ENCODE measurements at places on chromosomes 4 and X.

DNA sequence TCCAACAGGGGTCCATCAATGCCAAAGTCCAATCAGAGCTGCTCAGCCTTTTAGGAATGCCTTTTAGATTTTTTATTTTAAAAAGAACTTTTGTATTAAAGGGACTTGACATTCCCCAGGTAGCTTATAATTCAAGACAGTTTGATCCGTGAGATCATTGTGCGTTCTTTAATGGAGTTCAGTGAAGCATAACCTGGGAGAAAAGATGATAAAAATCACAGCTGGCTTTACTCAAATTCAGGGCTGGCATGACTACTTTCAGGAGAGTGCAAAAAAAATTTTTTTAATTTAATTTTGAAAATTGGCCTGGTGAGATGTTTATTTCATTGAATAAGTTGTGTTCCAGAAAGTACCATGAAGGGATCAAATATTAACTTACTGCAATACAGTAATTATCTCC is 118.2 kb downstream of the VCX2 start:
- DNase-seq = no peak

DNA sequence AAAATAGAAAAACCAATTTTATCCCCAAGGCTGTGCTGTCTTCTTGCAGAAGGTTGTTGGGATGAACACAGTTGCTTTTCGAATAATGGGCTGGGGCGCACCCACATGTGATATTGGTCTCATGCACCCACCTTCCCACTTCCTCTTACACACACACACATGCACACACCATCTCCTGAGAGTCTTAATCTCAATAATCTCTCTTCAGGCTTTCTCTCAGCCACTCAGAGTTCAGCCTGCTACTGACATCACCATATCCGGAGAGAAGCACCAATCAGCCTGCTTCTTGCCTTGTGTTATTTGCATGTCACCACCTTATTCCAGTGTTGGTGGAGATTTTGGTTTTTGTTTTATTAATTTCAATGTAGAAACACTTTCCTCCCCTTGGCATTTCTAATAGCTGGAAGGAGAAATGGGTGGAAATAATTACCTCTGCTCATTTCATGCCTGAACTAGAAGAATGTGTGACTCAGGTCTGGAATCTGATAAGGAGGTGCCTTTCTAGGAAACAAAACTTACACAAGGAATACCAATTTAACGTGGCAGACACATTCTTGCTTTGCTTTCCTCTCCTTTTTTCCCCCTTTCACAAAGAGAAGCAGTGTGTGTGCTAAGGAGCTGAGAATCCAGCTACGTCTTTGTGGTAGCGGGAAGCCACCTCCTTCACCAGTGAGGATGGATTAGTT is 400.2 kb downstream of the MID1IP1 start:
- no peak for DNase-seq

- DNase-seq = no peak
These were observed 114.2 kb downstream of the FGF16 start for GRCh38 chrX:77561372-77561771.

DNA sequence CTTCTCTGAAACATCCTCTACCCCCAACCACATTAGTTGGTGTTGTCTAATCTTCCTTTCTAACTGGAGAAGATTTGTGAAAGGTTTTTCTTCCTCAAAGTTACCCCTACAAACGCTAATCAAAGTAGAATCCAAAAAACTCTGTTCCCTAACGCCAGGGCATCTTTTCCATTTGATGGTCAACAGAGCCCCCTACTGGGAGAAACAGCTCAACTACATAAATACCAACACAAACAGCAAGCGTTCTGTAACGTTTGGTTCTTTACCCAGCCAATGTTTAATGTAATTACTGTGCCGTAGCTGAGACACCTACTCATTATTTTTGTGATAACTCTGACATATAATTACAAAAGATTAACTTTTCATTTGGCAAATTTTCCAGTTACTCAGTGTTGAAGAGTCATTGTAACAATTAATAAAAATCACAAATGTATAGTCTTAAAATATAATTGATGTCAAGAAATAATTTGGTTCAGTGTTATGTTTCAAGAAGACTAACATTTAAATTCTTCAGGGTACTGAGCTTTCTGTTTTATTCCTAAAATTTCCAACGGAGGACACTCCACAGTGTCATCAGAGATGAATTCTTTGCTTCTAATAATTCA is 94.9 kb upstream of the TBC1D9 start:
- DNase-seq = no peak

DNA sequence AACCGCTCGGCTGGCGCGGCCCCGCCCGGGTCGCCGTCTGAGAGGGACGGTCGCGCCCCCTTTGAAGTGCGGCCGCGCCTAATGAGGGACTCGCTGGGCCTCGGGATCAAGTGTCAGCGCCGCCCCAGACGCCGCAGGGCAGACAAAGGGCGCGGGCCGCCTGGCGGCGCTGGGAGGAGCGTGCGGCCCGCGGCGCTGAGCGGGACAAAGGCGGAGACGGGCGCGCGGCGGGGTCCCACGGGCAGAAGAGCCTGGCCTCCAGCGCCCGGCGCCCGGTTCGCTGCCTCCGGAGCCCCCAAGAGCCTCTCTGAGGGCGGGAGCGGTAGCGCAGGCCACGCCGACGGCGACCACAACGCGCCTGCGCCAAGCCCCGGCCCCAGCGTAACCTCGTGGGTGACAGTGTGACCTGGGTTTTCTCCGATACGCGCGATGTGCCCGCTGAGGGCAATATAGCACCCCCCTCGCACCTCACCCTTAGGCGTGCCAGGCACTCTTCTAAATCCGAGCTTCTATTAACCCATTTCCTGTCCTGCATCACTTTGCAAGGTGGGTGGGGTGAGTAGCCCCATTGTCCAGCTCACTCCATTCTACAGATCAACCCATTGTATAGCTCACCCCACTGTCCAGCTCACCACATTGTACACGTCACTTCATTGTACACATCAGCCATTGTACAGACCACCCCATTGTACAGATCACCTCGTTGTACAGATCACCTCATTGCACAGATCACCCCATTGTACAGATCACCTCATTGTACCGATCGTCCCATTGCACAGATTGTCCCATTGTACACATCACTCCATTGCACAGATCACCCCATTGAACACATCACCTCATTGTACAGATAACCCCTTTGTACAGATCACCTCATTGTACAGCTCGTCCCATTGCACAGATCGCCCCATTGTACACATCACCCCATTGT is 33.7 kb upstream of the STX18 start:
- peak; percentile 21 for DNase-seq

DNA sequence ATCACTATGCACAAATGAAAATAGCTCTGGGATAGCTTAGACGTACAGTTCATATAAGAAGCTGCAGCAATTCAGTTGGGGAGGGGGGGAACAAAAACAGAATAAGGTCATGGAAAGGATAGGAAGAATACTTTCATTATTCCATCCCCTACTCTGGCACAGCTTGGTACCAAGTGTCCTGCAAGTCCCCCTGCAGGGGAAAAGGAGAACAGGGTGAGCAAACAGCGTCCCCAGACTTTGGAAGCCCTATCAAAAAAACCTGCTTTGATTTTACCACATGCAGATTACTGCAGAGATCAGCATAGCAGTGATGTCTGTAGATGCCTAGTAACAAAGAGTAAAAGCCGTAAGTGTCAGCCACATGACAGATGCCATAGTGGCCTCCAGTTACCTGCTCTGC is 209.4 kb upstream of the NEIL3 start:
- DNase-seq = no peak

GRCh38 chr4:123673971-123674370 is 277.4 kb downstream of the SPRY1 start:
- DNase-seq = no peak

- DNase-seq = no peak
These were observed 161.0 kb upstream of the S100G start for GRCh38 chrX:16488959-16489358.

GRCh38 chrX:154409222-154409871 is at the start of gene DNASE1L1:
DNASE1L1 (minus strand) TSS chrX:154409254; CDS start chrX:154405568, 3,686 bp downstream.
- no peak for DNase-seq

DNA sequence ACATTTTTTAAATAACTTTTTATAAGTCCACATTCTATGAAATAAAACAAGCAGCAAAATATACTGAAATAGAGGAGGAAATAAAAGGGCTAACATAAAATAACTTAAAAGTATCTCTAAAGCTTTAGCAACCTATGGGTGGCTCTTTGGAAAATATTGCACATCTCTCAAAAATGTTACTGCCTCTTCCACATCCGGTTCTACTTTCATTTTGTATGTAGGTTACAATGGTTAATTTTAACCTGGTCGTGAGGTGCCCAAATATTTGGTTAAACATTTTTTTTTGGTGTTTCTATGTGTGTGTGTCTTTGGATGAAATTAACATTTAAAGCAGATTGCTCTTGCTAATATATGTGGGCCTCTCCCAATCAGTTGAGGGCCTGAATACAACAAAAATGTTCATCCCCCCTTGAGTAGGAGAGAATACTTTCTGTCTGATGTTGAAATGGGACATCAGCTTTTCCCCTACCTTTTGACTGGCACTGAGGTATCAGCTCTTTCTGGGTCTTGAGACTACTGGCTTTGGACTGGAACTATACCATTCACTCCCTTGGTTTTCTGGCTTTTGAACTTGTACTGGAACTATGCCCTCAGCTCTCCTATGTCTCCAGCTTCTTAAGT is 353.0 kb downstream of the ADAM29 start:
- no peak for DNase-seq

DNA sequence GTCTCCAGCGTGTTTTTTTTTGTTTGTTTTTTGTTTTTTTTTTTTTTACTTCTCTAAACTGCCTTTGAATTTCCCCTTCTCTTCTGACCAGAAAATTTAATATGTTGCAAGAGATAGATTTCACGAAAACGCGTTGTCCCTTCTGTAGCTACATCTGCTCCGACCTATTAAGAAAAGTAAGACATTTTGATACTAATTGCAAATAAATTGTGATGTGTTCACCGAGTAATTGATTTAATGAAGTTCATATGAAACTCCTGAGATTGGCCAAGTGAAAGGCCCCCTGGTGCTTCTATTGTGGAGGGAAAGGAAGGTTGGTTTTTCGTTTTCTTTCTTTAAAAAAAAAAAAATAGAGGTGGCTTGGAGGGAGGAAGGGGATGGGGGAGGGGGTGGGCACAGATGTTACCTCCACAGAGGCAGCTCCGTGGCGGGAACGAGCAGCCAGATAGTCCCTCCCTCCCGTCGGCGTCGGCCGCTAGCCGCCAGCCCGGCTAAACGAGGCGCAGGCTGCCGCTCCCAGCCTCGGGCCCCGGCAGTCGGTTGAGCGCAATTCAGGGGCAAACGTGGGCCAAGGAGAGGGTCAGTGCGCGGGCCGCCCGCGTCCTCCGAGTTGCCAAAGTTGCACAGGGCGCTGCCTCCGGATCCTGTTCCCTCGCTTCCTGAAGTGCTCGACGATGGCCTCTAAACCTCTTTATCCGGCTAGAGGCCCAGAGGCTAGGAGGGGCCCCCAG is 139.1 kb upstream of the ZIC3 start:
- DNase-seq = no peak

DNA sequence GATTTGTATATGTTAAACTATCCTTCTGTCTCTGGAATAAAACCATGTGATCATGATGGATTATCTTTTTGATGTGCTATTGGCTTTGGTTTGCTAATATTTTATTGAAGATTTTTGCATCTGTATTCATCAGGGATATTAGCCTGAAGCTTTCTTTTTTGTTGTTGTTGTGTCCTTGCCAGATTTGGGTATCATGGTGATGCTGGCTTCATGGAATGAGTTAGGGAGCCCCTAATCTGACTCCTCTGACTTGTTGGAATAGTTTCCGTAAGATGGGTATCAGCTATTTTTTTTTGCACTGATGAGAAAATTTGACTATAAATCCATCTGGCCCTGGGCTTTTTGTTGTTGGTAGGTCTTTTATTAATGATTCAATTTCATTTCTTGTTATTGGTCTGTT is 45.7 kb downstream of the ATP10D start:
- DNase-seq = no peak

DNA sequence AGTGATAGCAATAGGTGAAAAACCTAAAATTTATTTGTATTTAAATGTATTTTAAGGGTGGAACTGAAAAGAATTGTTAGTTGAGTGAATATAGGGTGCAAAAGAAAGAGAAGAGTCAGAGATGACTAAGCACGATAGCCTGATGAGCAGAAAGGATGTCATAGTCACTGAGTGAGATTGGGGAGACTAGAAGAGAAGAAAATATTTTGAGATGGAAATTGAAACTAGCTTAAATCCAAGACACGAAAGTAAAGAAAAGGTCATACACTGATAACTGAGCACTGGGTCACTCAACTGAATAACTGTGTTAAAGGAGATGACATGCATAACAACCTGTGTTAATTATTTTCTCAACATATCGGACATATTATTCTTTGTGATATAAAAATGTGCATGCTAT is 55.5 kb downstream of the SPANXN4 start:
- DNase-seq = no peak

GRCh38 chrX:66074920-66075879 is 35.3 kb upstream of the VSIG4 start:
- no peak for DNase-seq

DNA sequence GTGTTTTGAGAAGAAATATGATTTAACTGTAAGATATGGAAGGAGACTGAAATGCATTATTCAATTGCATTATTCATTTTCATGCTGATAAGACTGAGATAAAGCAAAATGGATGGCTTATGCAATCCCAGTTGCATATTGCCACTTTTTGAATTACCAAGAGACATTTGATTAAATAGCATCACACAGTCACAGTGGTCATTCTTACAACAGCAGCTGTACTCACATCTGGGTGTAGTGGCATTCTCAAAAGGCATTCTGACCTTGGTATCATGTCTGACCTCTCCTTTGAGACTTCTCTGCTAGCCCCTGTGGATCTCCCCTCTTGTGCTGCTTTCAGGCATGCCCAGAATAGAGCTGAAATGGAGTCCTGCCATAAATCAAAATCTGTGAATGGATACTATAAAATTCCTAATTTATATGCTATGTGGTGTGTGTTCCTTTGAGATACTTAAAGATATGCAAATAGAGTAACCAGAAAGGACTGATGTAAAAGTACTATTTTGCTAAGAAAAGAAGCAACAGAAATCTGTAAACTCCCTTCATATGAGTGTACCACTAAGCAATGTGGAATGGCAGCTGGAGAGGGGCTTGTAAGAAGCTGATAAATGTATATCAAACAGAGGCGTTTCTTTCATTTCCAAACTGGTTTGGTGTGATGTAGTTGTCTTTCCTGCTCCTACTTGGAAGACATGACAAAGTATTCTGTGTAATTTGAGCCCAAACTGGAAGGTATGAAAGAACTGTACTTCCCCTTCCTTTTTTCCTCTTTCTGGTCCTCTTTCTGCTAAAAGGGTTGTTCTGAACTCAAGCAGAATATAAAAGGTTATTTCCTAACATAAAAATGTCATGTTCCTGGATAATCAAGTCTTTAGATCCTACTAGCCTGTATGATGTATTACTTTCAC is 25.4 kb upstream of the METAP1 start:
- no peak for DNase-seq
